ENCODE measurements at places on chromosomes 11 and 22.

DNA sequence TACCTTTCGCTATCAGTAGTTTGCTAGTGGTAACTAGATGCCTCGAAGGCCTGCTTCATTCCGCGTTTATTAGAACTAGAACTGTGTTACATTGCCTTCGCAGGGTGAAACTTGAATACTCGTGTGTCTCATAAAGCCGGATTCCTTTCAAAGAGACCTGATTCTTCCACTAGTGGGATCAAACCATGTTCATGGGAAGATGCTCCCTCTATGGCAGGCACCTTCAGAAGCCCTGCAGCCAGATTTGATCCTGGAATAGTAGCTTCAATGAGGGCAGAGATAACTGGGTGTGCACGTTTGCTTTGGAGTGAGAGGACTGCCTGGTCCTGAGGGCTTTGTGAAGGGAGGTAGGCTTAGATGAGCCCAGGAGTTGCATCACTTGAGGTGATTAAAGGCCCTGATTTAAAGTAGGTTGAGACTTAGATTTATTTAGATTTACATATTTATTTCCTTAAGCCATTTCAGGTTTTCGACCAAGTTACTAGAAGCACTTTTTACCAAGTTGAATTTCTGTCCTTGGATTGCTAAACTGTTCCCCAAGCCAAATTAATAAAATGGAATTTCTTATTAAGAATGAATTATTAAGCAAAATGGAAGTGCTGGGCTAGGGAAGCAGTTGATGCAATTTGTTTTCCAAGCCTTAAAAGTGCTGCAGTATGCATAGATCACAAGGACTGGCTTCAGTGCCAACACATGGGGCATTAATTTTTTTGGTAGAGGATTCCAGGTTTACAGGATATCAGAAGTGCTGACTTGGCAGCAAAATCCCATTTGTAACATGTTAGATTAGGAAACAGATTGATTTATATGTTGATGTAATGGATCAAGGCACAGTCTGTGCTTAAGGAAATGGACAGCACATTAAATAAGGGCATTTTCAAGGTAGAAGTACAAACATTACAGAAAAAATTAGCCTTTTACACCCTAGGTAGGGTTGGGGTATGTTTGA, 32.9 kb downstream of the APLP2 start:
- no peak for DNase-seq

DNA sequence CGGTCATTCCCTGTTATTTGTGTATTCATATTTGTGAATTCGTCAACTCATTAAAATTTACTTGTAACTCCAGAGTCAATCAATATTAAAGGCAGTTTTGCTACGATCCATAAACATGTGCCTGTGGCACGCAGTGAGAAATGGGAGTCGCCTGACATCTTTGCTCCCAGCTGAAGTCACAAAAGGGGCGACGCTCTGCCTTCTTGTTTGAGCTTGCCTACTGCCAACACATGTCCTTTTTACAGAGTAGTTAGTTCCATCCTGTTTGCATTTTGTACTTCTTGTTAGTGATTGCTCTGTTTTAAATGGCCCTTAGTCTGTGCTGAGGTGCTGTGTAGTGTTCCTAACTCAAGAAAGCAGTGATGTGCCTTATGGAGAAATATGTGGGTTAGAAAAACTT, 305.3 kb downstream of the ETS1 start:
- DNase-seq: no peak

DNA sequence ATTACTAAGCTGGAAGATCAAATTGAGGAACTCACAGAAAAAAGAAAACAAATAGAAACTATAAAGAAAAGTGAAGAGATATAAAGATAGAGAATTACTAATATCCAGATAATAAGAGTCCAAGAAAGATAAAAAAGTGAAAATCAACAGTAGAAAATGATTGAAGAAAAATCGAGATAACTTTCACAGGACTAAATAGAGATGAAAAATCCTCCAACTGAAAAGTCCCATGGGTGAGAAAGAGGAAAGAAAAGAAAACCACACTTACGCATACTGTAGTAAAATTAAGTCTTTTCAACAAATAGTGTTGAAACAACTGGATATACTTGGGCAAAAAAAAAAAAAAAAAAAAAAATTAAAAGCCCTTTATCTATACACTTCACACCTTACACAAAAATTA, 60.0 kb downstream of the ENTHD1 start:
- no peak for DNase-seq

- no peak for DNase-seq
Observed at GRCh38 chr11:134760957-134761356, 348.9 kb upstream of the B3GAT1 start.

DNA sequence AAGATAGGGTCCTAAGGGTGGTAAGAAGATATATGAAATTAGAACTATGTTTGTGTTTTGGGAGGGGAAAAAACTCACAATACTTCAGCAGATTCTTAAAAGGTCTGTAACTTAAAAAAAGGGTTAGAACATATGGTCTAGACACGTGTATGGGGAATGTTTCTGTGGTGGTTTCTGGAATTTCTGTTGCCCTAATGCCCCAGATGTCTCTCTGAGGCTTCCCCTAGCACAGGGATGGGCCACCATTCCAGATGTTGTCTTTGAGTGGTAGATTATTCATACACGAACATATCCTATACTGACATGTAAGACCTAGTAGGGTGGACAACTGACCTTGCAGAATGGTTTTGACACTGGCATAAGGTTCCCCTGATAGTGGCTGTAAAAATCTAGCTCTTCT, 26.2 kb downstream of the EHF start:
- DNase-seq: no peak

- no peak for DNase-seq
Observed at GRCh38 chr11:1242289-1242688, 19.4 kb downstream of the MUC5B start.

GRCh38 chr22:27684901-27685300, 116.7 kb downstream of the MN1 start:
- DNase-seq: no peak

DNA sequence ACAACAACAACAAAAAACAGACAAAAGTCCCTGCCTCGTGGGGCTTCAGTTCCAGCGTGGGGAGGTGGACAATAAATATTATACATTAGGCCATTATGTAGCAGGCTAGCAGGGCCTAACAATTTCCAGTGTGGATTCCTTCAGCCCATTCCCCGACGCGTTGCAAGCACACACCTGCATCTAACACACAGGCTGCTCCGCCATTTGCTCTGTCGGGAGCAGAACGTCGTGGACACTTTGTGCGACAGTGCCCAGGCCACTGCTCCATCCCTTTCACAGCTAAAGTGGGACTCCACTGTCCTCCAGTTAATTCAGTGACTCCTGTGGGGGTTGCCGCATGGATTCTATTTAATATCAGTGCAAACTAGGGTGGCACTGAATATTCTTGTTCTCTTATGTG, 10.9 kb upstream of the FGF3 start:
- DNase-seq: no peak

Data from T1000 (cell line).